ENCODE measurements at places on chromosomes 13 and 19.

- peak; percentile 41 for DNase-seq
Measured at GRCh38 chr13:48975101-48975855, 434 bp upstream of the FNDC3A start.

DNA sequence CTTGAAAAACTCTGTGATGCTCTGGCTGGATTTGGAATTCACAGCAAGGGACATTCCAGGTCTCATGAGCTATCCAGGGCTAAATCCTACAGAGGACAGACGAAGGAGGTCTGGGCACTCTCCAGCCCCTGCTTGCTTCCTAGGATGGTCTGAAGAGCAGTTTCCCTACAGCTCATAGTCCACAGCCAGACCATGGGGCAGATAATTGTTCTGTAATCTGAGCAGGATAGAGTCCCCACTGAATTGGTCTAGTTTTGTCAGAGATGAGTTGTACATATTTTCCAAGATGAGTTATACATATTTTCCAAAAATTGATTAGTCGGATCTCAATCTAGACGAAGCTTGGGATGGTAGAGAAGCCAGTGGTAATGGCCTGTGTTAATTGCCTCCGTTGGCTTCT, 75.6 kb downstream of the C13orf42 start:
- no peak for DNase-seq

GRCh38 chr13:110173247-110173818, 133.6 kb downstream of the COL4A1 start:
- DNase-seq: no peak

- DNase-seq: no peak
Measured at GRCh38 chr19:18775586-18776287, 15.4 kb downstream of the COMP start.

GRCh38 chr19:9342610-9343304, 18.8 kb downstream of the ZNF559 start:
- DNase-seq: no peak

GRCh38 chr19:42440357-42441048, 2.2 kb downstream of the CXCL17 start:
- DNase-seq: peak; percentile 86

DNA sequence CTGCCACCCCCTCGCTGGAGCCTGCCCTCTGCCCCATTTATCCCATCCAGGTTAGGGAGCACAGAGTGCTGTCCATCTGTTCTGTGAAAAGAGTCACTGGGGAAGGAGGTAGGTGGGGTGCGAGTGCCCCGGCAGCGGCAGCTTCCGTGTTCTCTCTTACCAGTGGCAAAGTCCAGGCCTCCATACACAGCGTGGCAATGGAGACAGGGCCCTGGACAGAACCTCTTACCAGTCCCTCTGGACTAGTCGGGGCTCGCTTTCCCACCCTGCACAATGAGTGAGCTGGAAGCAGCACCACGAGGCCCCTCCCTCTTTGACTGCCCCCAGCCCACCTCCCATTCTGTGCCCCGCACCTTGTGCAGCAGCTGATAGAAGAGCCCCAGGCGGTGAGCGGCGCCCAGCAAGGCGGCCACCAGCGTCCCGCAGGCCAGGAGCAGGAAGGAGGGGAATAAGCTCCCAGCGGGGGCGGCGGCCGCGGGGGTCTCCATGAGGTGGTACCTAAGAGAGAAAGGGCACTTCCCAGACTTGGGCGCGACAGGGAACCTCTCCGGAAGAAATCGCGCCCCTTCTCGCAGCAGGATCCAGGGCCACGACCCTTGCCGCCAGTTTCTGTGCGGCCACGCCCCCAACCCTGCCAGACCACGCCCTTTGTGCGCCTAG, 17.5 kb downstream of the SYDE1 start:
- peak; percentile 86 for DNase-seq

DNA sequence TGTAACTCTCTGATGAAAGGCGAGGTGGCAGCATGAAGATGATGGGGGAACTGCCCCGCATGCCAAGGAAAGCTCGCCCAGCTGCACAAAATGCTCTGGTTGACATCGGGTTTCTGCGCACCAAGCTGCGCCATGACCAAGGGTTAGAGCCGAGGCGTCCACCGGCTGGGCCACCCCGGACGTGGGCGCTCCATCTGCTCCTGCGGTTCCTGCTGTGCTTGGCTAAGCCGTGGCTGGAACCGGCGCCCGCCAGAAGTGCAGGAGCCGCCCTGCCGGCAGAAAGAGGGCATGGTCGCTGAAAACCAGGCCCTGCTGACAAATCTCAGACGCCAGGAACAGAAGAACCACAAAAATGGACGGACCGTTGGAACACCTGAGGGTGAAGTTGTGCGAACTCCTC, 57.9 kb downstream of the ZNF100 start:
- no peak for DNase-seq

GRCh38 chr19:11574689-11575088, 2.8 kb downstream of the ACP5 start:
- no peak for DNase-seq

- DNase-seq: no peak
Measured at GRCh38 chr13:112012016-112012704, 54.8 kb upstream of the SOX1 start.

GRCh38 chr19:19191768-19192077, 229 bp downstream of the BORCS8 start:
- no peak for DNase-seq

- DNase-seq: peak; percentile 38
Measured at GRCh38 chr19:10694706-10695307, 6.4 kb upstream of the QTRT1 start.

GRCh38 chr13:112483299-112483698, 104.7 kb downstream of the TUBGCP3 start:
- no peak for DNase-seq

DNA sequence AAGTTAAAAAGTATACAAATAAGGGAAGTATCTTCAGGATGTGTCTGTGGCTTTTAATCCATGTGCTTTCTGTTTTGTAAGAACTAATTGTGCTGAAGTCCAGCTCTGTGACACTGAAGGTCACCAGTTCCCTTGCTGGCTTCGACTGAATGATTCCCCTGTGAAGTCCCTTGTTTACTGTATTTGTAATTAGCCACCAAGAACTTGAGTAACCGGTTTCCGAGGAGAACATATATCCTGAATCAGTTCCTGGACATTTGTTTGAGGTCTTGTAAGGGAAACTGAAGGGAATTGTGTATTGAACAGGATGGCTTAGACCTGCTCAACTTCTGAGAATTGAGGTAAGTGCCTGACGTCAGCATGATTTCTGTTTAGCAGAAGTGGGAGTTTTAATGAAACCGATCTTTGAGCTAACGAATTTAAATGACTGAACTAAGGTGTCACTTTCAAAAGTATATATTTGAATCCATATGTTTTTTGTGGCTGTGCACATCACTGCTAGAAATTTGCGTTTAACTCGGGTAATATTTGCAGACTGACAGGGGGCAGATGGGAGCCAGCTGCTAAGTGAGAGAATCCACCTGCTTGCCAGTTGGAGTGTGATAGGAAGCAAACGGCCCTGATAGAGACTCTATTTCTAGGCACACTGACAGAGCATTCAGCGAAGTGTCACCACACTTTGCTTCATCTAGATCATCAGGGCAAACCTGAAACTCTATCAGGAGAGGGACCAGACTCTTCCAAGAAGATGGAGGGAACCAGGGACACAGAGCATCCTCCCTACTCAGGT, 530.0 kb downstream of the RFC3 start:
- no peak for DNase-seq

GRCh38 chr13:104817271-104817670, 1718.2 kb downstream of the EFNB2 start:
- DNase-seq: no peak

DNA sequence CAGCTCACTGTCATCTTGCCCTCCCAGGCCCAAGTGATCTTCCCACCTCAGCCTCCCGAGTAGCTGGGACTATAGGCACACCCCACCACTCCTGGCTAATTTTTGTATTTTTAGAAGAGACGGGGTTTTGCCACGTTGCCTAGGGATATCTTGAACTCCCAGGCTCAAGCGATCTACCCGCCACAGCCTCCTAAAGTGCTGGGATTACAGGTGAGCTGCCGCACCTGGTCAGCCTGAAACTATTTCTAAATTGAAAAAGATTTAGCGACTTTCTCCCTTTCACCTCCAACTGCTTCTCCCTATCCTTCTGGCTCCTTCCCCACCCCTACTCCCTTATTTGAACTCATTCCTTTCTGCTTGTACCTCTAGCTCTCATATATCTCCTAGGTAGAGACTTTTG, 19.8 kb upstream of the NAA16 start:
- no peak for DNase-seq

DNA sequence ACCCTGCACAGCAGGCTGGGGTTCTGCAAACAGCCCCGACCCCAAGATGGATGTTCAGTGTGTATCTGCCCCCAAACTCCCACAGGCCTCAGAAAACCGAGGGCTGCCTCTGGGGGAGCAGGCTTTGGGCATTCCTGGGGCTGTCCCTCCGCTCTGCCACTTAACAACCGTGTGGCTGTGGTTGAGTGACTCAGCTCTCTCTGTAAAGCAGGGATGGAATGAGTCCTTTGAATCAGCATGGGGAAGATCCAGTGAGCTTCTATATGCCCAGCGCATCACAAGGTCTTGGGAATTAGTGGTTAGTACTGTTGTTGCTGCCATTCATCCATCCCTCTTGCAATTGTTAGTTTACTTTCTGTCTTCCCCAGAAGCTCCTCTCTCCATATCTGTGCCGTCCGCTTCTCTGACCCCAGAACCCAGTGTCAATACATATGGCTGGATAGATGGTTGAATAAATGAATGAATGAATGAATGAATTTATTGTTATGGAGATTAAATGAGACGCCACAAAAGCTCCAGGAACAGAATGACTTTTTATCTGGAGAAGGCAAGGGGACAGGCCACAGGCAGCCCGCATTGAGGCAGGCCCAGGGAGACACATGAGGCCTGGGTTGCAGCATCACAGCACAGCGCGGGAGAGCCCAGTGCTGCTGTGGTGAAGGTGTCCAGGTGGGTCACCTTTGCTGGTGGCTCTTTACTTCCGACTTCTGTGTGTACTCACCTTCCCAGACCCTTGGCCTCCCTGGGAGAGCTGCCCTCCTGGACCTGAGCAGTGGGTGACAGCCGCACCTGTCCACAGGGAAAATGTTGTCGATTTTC, 89.2 kb downstream of the RGCC start:
- no peak for DNase-seq

GRCh38 chr19:33400856-33401682, 27.6 kb downstream of the CEBPG start:
- no peak for DNase-seq

- no peak for DNase-seq
Measured at GRCh38 chr19:51296336-51297093, 14.9 kb upstream of the IGLON5 start.

GRCh38 chr13:98575009-98575903, 1.7 kb downstream of the STK24 start:
- no peak for DNase-seq
